Vagina (tissue), 2 donors: ENCODE measurements at places on chromosomes 12 and 14. TPM values are rescaled to one million over a fixed set of nuclear protein-coding genes. Genes with fewer than 3 reads are reported as not detected.

DNA sequence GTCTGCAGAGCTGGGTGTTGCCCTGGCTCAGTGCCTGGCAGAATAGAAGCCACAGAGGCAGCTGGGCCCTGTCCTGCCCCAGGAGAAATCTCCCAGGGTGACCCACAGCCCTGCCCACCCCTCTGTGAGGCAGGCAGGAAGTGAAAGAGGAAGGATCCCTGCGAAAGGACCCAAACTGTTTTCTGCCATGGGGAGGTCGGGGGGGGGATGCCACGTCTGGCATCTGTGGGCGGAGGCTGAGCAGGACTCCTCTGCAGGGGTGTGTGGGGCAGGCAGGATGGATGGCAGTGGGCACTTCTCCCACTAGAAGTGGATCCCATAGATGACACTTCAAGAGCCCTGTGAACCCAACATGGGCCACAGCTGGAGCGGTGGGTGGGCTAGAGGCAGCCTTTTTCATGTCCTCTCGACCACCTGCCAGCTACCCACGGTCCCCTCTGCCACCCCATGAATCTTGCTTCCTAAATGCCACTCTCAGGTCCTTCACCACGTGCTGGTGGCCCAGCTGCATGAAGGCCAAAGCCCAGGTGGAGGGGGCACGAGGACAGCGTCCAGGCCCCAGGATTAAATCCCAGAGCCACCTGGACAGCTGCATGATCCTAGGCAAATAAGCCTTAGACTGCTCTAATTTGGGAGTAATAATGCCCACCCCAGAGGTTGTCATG is 3.6 kb downstream of the PAPLN start:
- DNase-seq, result no peak

RAPGEF3 gene
- total RNA-seq, result 52.3 TPM

GRCh38 chr12:113170457-113170856 is 14.8 kb downstream of the DDX54 start:
- no peak for DNase-seq

DNA sequence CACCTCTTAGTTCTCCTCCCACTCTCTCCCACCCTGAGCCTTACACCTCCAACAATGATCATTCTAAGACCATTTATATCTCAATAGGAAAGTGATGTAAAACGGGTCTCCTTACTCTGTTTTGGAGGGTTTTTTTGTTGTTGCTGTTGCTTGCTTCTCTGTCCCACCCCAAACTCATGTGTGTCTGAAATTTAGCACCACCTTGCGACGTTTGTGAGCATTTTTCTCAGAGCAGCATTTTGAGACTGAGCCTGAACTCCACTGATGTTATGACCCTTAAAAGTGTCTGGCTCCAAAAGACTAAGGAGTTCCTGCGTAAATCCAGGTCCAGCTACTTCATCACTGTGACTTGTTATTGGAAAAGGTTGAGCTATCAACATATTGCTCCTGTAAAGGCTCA is 155.0 kb downstream of the DAD1 start:
- no peak for DNase-seq

DNA sequence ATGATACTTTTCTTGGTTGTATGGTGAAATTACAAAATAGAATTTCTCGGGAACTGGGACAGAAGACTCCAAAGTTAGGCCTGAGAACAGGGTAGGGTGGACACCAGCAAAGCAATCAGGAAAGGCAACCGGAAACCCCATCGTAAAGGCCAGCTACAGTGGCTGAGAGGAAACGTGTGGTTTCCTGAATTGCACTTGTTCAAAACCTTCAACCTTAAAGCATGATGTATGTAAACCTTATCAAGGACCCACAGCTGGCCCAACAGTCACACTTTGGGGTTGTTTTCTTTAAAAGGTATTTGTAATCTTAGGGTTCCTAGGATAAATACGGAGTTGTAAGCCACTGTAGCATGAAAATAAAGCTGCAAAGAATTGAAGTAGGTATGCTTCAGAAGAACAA is 2.2 kb upstream of the PTGDR start:
- DNase-seq, result no peak

APOF gene
- not detected for total RNA-seq

DNA sequence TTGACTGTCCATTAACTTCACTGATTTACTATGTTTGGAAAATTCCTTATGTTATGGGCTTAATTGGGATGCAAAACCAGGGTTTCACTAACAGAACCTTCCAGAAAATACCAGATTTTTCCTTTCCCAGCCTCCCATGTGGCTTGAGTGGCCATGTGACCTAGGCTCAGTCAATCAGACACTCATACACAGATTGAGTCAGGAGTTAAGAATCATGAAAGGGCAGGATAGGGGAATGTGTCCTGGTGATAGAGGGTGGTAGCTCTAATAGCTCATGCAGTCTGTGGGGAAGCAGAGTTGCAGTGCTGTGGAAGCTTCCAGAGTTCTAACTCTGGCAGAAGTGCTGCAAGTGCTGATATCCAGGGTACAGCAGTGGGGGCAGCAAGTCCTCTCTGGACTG is 134.1 kb upstream of the IFNG-AS1 start:
- DNase-seq, result no peak

SLC38A4 gene
- total RNA-seq, result not detected

DNA sequence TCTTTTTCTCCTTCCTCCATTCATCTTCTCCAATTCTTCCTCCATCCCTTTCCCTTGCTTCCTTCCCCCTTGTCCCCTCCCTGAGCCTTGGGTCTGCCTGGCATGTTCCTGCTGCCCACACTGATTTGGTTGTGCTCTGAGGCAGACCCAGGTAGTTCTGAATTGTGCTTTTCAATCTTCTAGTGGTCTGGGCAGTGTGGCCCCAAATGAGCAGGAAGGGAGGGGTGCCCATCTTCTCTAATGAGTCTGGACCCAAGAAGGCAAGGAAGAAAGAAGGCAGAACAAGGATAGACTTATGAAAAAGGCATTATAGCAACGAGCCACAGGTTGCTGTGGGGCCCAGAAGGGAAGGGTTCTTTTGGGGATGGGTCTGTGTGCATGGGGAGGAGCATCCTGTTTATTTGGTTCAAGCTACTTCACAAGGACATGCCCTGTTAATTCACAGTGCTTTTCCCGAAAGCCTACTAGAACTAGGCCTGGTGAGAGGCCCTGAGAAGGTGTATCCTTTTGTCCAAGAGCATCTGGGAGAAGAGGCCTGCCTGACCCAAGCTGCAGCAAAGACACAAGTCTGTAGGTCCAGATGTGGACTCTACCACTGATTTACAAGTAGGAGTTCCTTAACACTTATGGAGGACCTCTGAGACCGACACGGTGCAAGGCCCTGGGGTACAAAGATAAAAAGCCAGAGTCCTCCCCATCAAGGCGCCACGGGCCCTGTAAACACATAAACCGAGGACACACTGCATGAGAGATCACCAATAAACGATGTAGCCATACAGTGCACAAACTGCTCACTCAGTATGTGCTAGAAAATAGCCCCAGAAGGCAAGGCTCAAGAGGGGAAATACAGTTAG is 1.1 kb upstream of the SUSD6 start:
- DNase-seq, result no peak

KRT76 gene
- total RNA-seq, result not detected

FAM222A gene
- total RNA-seq, result 1.5 TPM

SLC39A9 gene
- total RNA-seq, result 46.7 TPM

- no peak for DNase-seq
These were observed 89.3 kb upstream of the SLC38A4 start for GRCh38 chr12:46915082-46915481.

DNA sequence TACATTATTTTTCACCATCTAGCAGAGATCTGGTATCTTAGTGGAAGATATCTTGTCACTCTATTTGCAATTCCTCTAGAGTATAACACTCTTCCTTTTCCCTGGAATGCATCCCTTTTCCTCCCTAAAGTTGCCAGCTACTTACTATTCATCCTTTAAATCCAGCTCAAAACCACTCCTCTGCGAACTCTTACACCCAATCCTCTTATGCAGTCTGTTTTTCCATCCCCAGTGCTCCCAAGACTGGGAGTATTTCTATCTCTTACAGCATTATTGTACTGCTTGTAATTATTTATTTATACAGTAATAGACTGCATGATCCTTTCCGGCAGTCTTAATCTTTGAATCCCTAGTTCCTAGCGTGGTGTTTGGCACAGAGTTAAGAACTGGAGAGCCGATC is 2.9 kb upstream of the SRGAP1 start:
- no peak for DNase-seq

DNA sequence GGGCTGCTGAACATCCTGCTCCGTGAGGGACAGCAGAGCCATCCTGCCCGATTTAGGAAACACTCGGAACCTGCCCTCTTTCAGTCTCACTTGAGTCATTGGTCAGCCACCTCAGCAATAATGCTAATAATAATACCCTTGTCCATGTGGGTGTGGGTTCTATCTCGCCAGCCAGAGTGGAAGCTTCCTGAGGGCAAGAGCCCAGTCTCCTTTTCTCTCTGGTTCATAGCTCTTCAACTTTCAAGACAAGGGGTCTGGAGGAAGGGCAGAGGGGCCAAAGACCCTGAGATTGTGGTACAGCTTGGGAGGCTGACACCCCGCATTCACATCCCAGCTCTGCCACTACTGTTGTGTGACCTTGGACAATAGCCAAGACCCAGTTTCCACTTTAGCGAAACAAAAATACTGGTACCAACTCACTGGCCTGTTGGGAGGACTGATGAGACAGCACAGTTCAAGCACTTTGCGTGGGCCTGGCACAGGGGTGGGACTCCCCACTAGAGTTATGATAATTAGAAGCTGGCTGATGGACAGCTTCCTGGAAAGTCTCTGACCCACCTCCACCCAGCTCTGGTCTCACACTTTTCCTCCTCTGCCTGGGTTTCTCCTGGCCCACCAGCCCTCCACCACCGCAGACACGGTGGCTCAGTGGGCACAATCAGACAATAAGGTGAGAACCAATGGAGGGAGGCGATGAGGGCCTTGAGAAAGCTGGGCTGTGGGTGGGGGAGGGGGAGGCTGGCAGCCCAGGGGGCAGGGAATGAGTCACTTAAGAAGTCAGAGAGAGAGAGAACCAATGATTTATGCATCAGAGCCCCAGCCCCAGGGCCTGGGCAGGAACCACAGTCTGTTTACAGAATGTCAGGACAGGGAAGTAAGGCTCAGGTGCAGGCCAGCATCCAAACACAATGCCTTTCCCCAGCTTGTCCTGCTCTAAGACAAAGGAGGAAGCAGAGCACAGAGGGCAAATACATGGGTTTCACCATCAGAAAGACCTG is 9.6 kb downstream of the FAIM2 start:
- DNase-seq, result no peak

DNA sequence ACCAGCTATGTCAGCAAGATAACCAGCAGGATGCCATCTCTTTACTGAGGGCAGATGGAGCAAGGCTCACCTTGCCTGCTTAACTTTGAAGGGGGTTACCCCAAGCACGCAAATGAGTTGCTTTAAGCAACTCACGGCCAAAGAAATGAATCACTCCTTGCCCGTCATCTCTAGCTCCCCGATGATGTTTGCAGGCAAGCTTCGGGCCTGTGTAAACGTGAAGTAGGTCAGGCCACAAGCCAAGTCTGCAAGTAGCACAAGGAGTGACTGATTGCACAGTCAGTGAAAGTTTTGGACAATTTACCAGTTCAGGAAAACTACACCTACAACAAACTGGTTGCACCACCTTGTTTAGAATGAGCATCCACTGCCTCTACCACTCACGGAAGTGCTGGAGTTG is 699.7 kb upstream of the TBX3 start:
- peak; percentile 92 for DNase-seq

GRCh38 chr12:48776956-48777355 is 11.9 kb downstream of the ADCY6 start:
- no peak for DNase-seq

DNA sequence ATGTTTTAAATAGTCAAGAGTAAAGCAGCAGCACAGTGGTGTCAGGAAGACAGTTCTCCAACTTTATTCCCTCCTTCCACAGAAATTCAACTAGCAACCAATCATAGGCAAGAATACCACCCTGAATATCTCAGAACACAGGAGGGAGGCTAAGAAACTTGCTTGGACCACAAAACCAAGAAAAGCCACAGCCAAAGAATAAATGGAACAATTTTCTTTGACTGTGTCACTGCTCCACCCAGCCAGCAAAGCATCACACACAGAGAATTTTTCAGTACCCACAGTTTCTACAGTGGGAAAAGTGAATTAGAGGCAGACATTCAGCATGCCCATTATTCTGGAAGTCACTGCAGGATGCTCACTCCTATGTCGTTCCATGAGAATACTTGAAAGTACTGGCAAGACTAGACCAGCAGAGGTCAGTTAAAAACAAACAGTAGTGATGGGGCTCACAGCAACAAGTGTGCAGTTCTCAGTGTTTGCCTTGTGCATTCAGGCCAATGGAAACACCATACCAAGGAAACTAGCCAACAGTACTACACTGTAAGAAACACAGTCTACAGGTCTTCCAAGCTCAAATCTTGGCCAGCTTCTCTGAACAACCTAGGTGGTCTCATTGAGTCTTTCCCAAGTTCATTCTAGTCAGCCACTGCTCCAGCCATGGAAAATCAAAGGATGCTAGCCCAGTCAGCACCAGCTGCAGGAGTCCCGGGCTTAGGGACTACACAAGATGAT is 56.8 kb upstream of the FOXG1 start:
- DNase-seq, result no peak

- DNase-seq, result no peak
These were observed 3.9 kb upstream of the DACT1 start for GRCh38 chr14:58633831-58634230.

DNA sequence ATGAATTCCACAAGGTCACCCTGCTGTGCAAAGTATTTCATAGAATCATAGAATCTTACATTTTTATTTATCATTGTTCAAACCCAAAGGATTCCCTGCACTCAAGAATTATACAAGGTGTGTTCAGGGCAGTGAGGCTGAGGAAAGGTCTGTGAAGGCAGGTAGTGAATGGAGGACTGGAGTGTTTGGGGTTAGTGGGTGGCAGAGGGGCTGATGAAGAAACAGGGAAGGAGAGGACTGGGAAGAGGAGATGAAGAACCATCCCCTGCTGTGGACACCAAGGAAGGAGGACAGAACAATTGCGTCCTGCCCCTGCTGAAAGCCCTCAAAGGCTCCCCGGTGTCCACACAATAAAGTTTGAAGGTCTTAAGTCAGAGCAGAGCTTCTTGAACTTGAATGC is 10.8 kb upstream of the BCDIN3D start:
- peak; percentile 52 for DNase-seq

- no peak for DNase-seq
These were observed 42.6 kb upstream of the MED13L start for GRCh38 chr12:116319898-116320621.

PLEK2 gene
- 4.4 TPM for total RNA-seq

RTL1 gene
- not detected for total RNA-seq

AKAP3 gene
- not detected for total RNA-seq

ABCC9 gene
- 24.6 TPM for total RNA-seq

PLA2G1B gene
- not detected for total RNA-seq

TULP3 gene
- 30.4 TPM for total RNA-seq

PZP gene
- total RNA-seq, result not detected

- peak; percentile 91 for DNase-seq
These were observed 34.1 kb upstream of the SPTSSA start for GRCh38 chr14:34496007-34496678.

GRCh38 chr14:53022593-53022992 is 71.7 kb upstream of the FERMT2 start:
- no peak for DNase-seq

DNA sequence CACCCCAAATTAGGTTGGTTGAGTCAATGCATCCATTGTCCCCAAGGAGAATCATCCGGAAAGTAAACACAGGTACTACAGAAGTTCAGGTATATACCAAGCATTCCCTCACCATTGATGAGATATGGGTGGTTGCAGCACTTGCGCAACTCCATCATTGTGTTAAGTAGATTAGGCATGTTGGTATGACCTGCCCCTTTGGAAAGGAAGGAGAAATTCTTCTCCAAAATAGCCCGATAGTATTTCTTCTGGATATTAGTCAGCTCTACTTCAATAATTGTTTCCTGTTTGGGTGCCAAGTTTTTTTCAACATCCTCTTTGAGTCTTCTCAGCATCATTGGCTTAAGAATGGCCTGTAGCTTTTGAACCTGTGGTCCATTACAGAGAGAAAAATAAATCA is 21.3 kb upstream of the SUPT16H start:
- no peak for DNase-seq

GRCh38 chr14:37436519-37436918 is 158.5 kb downstream of the FOXA1 start:
- no peak for DNase-seq
